ENCODE measurements at places on chromosomes 16 and 17. TPM values are rescaled to one million over a fixed set of nuclear protein-coding genes. Genes with fewer than 3 reads are reported as not detected.

METTL9 gene
- 168 TPM for total RNA-seq

TNFRSF13B gene
- not detected for total RNA-seq

EFCAB5 gene
- 1.1 TPM for total RNA-seq

DNA sequence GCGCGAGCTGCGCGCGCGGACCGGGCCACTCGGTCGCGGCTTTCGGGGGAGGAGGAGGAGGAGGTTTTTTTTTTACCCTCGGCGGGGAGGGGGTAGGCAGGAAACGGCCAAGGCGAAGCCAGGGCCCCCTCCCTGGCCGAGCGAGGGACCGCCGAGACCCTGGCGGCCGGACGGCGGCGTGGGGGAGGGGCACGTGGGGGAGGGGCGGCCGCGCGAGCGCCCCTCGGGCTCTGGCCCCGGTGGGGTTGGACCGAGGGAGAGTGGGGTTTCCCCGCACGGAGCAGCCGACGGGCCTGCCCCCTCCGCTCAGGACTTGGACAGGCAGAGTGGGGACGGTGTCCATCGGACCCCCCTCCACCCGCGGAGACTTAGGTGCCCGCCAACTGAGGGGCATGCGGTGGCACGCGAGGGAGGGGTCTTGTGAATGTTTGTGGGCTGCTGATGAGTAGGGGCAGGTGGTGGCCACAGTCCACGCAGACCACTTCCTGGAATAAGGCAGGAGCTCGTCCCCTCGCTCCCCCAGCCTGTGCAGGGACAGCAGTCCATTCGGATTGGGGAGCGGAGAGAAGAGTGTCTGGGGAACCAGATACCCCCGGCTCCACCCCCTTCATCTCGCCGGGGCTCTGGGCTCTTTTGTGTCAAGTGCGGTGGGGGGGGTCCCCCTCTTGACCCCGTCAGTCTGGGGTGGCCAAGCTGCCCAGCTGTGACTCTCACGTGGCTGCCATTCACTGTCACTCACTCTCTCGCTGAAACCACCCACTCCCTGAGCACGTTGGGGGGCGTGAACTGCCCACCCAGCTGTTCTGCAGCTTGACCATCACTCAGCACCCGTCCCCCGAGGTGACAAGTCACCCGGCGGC is 3.0 kb upstream of the CHD3 start:
- DNase-seq = peak; percentile 72

- DNase-seq = no peak
Observed at GRCh38 chr17:17930674-17931073, 41.5 kb downstream of the TOM1L2 start.

DNA sequence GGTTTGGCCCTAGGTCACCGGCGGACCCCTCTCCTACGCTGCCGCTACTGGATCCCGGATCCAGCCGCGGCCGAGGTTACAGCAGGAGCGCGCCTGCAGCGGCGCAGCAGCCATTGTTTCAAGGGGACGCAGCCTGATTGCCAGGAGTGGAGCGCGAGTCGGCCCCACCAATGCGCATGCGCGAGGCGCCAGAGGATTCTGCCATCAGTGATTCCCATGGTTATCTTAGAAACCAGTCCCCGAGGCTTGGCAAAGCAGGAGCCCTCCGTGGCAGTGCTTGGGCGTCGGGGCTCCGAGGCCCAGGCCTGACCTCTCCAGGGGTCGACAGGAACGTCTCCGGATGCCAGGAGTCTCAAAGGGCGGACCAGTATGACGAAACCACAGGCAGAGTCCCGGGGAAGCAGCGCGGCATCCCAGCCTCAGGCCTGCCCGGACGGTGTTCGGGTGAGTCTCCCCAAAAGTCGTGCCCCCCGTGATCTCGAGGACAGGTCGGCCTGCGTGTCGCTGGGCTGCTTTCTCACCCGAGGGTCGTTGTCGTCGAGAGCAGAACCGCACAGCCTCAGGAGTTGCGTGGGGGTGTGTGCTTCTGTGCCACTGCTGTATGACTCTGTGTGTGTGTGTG is 608.5 kb downstream of the KCNJ18 start:
- no peak for DNase-seq

GRCh38 chr17:40901981-40902474 is 17.0 kb upstream of the KRT20 start:
- no peak for DNase-seq

DNA sequence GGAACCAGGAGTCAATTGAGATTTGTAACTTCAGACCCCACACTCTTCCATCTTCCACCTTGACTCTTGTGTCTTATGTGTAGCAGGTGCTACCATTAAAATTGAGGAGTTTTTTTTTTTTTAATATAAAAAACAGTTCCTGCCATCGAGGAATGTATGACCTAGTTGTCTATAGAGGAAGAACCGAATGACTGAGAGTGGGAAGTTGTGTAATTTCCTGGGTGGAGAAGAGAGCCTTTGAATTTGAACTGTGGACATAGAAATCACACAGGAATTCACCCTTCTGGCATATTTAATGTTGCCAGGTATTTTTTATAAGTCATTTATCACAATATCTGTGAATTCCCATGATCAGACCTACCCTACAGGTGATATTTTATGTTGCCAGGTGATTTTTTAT is 22.0 kb downstream of the SP2 start:
- DNase-seq = no peak

DNA sequence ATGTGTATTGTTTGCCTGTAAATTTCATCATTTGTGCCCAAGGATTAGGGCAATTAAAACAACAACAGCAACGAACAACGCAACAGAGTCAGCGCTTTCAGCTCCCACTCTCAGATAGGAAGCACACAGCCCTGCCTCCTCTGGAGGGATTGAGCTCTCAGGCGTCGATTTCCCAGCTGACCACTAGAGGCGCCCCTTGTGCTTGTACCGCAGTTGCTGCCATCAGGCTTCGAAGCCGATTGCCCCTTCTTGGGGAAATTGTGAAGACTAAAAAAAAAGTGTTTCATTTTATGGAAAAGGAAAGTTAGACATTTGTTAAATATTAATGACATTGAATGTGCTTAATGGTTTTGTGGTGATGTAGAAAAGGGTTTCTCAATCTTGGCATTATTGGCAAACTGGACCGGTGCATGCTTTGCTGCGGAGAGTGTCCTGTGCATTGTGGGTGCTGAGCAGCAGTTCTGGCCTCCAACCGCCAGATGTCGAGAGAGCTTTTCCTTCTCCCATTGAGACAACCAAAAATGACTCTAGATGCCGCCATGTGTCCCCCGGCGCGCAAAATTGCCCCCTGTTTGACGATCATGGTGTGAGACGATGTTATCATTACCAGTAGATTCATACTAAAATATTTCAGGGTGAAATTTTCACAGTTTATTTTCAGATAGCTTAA is 650.4 kb upstream of the RBFOX1 start:
- no peak for DNase-seq

GRCh38 chr17:2962729-2963128 is 100.7 kb downstream of the OR1D5 start:
- peak; percentile 58 for DNase-seq

DNA sequence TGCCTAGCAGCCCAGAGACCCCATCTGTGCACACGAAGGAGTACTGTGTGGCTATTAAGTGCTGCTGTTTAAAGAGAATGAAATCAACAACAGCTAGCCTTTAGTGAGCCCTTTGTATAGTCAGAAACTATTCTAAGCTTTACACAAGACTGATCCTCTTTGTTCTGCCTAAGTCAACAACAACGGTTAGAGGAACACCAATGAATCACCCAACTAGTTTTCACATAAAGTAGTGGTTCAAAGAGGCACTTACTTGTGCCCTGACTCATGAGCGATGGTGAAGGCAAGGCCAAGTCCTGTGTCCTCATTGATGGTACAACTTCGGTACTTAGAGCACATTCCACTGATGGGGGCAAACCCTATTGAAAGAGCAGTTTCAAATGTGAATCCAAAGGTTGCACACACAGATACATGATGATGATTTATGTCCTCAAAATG is 75.8 kb downstream of the ADAMTS18 start:
- no peak for DNase-seq

DNA sequence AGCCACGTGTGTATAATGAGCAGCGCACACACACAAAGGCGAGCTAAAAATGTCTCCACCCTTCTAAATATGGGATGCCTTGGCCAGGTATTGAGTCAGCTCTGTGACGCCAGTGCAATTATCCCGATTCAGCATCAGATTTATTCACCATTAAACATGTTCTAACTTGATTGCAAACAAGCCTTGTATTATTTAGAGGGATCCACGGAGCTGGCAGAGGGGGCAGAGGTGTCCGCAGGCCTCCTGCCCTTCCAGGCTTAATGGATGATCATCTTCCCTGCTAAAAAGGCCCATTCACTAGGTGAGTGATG is 591.7 kb downstream of the MAF start:
- DNase-seq = no peak

- no peak for DNase-seq
Observed at GRCh38 chr16:21064203-21064602, 86.4 kb downstream of the DNAH3 start.

Measured in ascending aorta (tissue), 2 donors.